Left lobe of liver (tissue), 2 donors: ENCODE measurements at places on chromosomes 3 and 15. TPM values are rescaled to one million over a fixed set of nuclear protein-coding genes. Genes with fewer than 3 reads are reported as not detected.

GRCh38 chr3:183210862-183211341, 42.2 kb upstream of the B3GNT5 start:
- DNase-seq, result no peak

- DNase-seq, result no peak
Observed at GRCh38 chr3:112777811-112778210, 68.9 kb downstream of the CD200R1L start.

The COL6A5 gene
- total RNA-seq, result not detected

GRCh38 chr15:99507504-99508310, 58.1 kb upstream of the MEF2A start:
- DNase-seq, result no peak

The WDR76 gene
- total RNA-seq, result 0.86 TPM

GRCh38 chr15:35244227-35244626, 159.1 kb upstream of the NANOGP8 start:
- no peak for DNase-seq

The ZFAND6 gene
- 36.4 TPM for total RNA-seq

The ROBO1 gene
- total RNA-seq, result 3.1 TPM

DNA sequence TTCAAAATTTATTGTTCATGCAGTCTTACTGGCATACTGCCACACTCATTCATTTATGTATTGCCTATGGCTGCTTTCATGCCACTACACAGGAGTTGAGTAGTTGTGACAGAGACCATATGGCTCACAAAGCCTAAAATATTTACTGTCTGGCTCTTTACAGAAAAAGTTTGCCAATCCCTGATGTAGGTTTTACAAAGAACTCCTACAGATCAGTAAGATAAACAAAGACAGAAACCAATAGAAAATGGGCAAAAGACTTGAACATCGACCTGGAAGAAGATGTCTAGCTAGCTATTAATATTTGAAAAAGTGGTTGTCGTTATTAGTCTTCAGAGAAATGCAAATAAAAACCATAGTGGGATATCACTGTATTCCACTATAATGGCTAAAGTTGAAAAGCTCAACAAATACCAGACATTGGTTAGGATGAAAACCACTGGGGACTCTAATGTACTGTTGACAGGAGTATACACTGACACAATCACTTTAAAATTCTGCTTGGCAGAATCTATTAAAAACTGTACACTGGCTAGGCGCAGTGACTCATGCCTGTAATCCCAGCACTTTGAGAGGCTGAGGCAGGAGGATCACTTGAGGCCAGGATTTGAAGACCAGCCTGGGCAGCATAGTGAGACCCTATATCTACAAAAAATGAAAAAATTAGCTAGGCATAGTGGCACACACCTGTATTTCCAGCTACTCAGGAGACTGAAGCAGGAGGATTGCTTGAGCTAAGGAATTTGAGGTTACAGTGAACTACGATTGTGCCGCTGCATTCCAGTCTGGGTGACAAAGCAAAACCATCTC, 87.7 kb downstream of the NEO1 start:
- no peak for DNase-seq

GRCh38 chr3:55876560-55876959, 389.5 kb upstream of the WNT5A start:
- no peak for DNase-seq

The ZNF620 gene
- 1.0 TPM for total RNA-seq

The PCYT1A gene
- 22.2 TPM for total RNA-seq

- DNase-seq, result no peak
Observed at GRCh38 chr3:172541945-172542488, 18.8 kb upstream of the TNFSF10 start.

GRCh38 chr15:84689858-84690257, 26.1 kb downstream of the SEC11A start:
- DNase-seq, result no peak

DNA sequence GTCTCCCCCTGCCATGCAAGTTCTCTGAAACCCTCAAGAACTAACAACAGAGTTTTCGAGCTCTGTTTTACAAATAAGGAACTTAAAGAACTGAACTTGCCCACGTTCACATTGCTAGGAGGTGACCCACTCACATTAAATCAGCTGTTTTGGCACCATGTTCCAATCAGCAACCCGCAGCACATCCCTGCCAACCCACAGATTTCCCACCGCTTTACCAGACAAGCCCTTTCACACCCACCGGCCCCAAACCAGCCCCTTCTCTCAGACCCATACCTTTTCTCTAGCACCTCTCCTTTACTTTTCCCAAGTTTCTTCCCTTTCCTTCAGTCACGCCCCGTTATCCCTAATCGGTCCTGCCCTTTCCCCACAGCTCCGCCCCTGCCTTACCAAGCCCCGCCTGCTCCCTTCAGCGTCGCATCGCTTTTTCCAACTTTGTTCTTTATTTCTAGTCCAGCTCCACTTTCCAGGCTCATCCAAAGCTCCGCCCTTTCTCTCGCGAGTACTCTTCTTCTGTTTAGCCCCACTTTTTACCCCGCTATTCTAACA, 804 bp upstream of the BRPF1 start:
- DNase-seq, result no peak

DNA sequence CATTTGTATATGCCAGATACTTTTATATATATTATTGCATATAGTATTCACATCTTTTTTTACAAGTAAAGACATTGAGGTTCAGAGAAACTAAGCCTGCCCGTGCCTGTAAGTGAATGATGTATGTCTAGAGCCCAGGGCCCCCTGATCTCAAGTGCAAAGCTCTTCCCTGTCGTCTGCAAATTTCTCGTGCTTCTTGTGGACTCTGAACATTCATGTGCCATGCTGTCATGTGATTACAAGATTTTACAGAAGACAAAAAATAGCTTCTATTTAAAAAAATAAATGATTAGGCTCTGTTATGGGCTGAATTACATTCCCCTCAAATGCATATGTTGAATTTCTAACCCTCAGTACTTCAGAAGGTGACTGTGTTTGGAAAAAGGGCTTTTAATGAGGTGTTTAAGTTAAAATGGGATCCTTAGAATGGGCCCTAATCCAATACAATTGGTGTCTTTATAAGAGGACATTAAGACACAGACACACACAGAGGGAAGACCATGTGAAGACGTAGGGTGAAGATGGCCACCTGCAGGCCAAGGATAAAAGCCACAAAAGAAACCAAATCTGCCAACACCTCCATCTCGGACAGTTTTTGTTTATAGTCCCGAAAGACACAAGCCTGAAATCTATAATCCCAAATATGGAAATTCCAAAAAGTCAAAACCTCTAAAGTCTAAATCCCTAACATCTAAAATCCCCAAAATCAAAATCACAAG, 3.9 kb upstream of the MASP1 start:
- no peak for DNase-seq

The CHRNA7 gene
- not detected for total RNA-seq

DNA sequence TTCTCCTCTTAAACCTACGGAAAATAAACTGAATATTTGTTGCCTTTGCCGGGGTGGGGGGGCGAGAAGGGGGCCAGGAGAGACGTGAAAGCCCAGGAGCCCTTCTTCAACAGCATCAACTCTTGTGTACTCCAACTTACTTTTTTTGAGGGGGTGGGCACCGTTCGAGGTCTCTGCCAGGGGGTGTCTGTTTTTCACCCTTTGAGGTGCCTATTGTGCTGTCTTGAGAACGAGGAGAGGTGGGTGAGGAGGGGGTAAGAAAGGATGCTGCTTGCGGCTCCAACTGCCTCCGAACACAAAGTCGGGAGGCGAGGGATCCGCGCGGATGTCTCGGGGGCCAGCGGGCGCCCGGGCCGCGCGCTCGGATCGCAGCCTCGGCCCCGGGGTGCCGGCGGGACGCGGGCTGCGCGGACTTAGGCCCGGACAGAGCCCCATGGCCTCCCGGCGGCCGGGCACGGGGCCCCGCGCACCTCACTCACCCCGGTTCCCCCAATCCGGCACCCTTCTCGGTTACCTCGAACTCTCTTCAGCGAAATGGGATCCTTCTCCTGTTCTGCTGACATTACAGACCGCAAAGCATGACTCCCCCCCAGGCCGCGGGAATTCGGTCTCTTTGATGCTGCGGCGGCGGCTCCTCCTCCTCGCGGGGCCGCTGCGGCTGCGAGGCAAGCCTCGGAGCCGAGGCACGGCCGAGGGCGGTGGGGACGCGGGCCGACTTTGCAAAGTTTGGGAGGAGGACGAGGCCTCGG, 650 bp downstream of the PYGO1 start:
- DNase-seq, result no peak

GRCh38 chr15:52287114-52287513, 8.5 kb downstream of the MYO5C start:
- no peak for DNase-seq

DNA sequence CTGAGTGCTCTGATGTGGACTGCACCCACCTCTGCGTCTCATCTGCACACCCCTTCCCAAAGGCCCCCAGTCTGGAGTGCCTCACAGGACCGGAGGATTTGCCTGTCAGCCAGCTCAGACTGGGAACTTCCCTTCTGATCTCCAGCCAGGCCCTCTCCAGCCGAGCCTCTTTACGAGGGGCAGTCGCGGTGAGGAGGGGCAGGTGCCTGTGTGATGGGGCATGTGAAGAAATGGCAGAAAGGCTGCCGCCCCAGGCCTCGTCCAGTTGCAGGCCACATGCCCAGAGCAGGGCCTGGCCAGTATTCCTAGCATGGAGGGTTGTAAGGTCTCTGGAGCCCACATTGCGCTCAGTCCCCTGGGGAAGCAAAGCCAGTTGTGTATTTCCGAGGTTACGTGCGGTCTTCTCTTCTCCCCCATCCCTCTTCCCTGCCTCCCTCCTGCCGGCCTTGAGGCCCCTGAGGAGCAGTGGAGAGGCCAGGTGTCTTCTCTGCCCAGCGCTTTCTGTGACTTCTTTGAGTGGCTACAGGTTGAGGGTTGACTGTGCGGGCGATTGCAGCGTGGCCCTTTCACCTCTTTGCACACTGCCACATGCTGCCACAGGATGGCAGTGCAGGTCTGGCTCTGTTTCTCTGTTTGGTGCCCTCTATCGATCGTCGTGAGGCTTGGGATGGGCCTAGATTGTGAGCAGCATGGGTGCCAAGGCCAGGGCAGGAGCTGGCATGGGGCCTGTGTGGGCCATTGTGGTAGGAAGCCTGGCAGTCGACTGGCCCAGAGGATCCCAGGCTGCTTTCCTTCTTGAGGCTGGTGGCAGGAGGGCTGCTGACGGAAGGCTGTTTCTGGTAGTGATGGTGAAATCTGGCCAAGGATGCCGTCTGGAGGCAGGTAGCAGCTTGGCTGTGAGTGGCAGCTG, 5.3 kb downstream of the CLK3 start:
- DNase-seq, result peak; percentile 93

The CHST2 gene
- total RNA-seq, result 1.2 TPM

DNA sequence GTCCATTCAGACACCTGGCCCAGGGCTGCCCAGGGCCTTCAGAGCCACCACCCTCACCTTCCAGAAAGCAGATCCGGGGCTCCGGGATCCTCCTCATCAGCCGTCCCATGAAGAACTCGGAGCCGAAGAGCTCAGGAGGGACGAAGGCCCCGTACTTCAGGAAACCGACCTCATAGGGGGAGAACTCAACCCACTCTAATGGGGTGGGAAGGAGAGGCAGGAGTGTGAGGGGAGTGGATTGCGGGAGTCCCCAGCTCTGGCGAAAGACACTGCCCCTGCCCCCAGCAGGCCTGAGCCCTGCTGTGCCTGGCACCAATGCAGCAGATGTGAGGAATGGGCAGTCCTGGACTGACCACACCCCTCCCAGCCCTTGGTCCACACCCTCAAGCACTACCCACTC, 22.6 kb downstream of the PLA2G4D start:
- peak; percentile 27 for DNase-seq

DNA sequence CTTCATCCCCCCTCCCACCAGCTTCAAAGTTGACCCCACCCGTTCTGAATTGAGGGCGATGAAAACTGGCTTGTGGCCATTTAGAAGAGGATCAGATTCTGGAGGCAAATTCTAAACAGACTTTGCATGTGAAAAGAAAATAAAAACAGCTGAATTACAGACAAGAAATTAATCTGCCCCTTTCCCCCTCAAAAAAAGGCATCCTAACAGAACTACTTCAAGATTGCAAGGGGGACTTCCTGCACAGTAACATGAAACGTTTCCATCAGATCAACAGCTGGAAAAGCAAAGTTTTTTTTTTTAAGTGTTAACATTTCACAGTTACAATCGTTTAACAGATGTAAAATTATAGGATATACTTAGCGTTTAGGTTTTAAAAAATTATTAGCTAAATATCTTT, 229.3 kb downstream of the RORA start:
- DNase-seq, result no peak

- no peak for DNase-seq
Observed at GRCh38 chr3:45035441-45036301, 9.6 kb downstream of the CLEC3B start.

DNA sequence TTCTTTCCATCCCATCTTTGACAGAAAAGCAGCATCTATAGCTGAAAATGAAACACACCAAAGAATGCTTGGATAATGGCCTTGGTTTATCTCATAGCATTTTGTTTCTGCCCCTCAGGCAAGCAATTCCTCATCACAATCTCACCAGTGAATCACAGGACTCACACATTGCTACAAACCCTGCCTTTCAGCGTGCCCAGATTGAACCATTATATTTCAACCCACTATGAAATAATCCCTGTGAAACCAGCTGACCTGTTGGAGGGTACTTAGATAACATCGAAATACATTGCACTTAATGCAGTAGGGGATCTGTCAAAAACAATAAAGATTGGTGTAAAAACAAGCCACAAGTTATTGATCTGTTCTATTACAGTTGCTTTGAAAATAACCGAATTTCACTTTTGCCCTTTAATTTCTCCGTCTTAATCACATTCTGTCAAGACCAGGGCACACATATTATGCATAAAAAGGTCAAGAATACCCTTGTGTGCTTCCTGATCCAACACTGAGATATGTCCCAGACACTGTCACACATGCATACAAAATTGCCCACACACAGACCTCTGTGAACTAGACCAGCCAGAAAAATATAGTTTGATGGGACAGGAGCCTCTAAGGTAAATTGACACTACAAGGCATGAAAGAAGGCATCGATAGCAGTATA, 839.8 kb downstream of the NTRK3 start:
- DNase-seq, result no peak
